Activated naive CD4-positive, alpha-beta T cell treated with anti-CD3 and anti-CD28 coated beads for 36 hours (primary cell): ENCODE measurements at places on chromosomes 5 and 9. TPM values are rescaled to one million over a fixed set of nuclear protein-coding genes. Genes with fewer than 3 reads are reported as not detected.

- DNase-seq = no peak
These were observed 126.8 kb downstream of the GCNT1 start for GRCh38 chr9:76585487-76586389.

DNA sequence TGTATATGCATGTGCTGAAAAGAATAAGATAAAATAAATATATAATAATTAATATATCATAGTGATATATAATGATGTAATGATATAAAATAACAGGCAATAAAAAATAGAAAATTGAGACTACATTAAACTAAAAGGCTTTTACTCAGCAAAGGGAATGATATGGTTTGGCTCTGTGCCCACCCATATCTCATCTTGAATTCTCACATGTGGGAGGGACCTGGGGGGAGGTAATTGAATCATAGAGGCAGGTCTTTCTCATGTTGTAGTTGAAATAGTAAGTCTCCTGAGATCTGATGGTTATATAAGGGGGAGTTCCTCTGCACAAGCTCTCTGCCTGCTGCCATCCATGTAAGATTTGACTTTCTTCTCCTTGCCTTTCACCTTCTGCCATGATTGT lies 1550.9 kb upstream of the CDH6 start:
- DNase-seq = no peak

DNA sequence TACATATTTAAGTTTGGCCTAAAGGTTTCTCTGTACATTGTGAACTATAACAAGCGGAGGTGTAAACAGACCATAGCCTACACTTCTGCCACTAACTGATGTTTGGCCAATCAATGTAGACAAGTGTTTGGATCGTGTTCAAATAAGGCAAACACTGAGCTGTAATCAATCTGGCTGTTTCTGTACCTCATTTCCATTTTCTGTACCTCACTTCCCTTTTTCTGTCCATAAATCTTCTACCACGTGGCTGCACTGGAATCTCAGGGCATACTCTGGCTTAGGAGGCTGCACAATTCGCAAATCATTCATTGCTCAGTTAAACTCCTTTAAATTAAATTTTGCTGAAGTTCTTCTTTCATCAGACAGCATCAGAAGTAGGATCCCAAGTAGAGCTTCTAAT lies 140.9 kb downstream of the SLC25A46 start:
- DNase-seq = no peak

GRCh38 chr9:123368536-123369153 lies 12.6 kb downstream of the CRB2 start:
- no peak for DNase-seq

Gene GZMA
- total RNA-seq = not detected

DNA sequence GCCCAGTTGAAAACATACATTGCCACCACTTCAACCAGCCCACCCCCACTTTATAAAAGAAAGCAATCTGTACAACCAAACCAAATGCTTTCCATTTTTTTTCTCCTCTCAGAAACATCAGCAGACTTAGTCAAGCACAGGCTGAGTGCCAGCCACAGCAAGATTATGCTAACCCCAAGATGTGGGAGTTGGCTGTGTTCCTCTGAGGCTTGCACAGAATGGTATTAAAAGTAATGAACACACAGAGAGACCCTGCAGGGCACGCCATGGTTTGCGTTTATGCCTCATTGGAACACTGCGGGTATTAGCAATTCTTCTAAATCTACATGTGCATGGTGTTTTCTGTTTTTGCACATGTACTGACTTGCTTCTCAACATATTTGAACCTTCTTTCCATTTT lies 419.9 kb upstream of the GRAMD2B start:
- DNase-seq = no peak

DNA sequence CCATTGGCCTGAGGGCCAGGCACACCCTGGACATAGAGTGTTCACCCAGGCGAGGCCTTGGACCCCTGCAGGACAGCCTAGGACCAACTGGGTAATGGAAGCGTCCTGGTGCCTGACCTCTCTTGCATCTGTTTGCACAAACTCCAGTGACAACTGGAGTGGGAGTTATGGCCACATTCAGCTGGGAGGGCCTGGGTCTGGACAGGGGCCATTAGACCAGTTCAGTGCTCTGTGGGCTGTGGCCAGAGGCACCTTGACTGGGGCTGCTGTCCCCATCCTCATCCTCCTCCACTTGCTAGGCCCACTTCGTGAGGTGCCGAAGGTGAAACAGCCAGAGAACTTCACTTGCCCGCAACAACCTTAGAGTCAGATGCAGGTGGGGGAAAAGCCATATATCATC lies 372.7 kb upstream of the IRX1 start:
- DNase-seq = no peak

- DNase-seq = no peak
These were observed 17.5 kb downstream of the PRKACG start for GRCh38 chr9:68996462-68996861.
